ENCODE measurements at places on chromosomes 11 and 22. TPM values are rescaled to one million over a fixed set of nuclear protein-coding genes. Genes with fewer than 3 reads are reported as not detected.

Gene CSRP3
- total RNA-seq, result not detected

Gene PGA4
- not detected for total RNA-seq

Gene SESN3
- total RNA-seq, result 23.2 TPM

Gene PDE3B
- total RNA-seq, result 0.13 TPM

Gene TCF20
- 15.1 TPM for total RNA-seq

Gene RELT
- total RNA-seq, result 4.8 TPM

Gene OR4D6
- total RNA-seq, result not detected

Gene IL10RA
- 0.25 TPM for total RNA-seq

Gene OR5L1
- total RNA-seq, result not detected

Gene CD248
- under 0.01 TPM for total RNA-seq

Gene SYT13
- under 0.01 TPM for total RNA-seq

Gene RAB30
- total RNA-seq, result 8.1 TPM

Gene CAT
- 49.7 TPM for total RNA-seq

Gene CSF2RB
- 2.8 TPM for total RNA-seq

Gene NAALAD2
- 0.26 TPM for total RNA-seq

Gene TRIM49B
- not detected for total RNA-seq

Gene SCN4B
- total RNA-seq, result under 0.01 TPM

Gene ADAMTS15
- 26.2 TPM for total RNA-seq

Gene P2RY6
- total RNA-seq, result 0.26 TPM

Gene KRTAP5-11
- not detected for total RNA-seq

Gene ELF5
- total RNA-seq, result not detected

Gene APOA4
- not detected for total RNA-seq

Gene FOLR1
- total RNA-seq, result not detected

Gene MYO7A
- total RNA-seq, result 8.3 TPM

Gene VWA5A
- 3.6 TPM for total RNA-seq

Gene NUDT22
- 26.4 TPM for total RNA-seq

Gene CD6
- total RNA-seq, result not detected
